ENCODE measurements at places on chromosomes 5 and 9.

DNA sequence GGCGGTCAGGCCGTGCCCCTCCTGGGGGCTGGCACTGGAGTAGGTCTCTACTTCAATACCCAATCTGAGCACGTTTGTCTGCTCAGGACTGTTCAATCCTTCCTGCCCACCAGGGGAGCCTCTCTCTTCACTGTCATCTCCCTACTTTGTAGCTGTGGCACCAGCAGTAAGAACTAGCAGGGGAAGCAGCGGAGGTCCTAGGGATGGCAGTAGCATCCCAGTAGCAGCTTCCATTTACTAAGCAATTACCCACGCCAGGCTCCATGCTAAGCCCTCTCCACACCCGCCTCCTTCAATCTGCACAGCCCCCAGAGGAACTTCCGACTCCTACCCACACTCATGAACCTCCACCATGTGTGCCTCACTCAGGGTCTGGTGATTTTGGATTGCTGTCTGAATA, 31.7 kb downstream of the FSTL4 start:
- no peak for DNase-seq

GRCh38 chr9:136472640-136473353, 10.0 kb downstream of the SEC16A start:
- no peak for DNase-seq

- peak; percentile 6 for DNase-seq
These were observed 240.3 kb upstream of the TRPC7 start for GRCh38 chr5:136605638-136606037.

DNA sequence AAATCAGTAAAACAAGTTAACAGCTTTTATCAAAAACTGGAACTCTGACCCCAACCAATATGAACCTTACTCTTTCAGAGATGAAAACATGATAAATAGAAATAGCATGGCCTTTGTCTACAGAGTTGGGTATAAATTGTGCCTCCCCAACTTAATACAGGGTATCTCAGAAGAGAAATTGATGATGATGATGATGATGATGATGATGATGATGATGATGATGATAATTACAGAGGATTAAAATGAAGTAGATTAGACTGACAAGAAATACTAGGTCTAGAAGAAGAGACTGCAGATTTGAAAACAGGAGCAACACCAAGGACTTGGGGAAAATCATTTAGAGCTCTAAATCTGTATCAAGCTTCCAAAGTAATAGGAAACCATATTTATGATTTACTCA, 27.1 kb downstream of the PFDN1 start:
- no peak for DNase-seq

DNA sequence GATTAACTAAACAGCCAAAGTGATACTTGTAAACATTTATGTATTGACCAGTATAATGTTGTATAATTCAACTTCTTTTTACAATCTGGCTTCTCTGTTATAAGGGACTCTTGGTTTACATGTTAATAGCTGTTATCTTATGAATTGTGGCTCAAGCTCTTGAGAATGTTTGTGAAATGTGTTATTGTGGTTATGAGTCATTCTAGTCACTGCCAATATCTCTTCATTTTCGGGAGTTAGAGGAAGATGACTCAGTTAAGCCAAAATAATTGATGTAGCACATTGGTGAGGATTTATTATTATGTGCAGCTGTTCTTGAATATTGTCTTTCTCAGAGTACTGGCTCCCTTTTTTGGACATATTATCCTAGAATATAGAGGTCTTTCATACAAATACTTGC, 655.2 kb upstream of the RIOK2 start:
- DNase-seq, result peak; percentile 97

- no peak for DNase-seq
These were observed 169.1 kb downstream of the CAAP1 start for GRCh38 chr9:26723486-26723885.

- DNase-seq, result no peak
These were observed 52.5 kb upstream of the BOD1 start for GRCh38 chr5:173668910-173669309.

DNA sequence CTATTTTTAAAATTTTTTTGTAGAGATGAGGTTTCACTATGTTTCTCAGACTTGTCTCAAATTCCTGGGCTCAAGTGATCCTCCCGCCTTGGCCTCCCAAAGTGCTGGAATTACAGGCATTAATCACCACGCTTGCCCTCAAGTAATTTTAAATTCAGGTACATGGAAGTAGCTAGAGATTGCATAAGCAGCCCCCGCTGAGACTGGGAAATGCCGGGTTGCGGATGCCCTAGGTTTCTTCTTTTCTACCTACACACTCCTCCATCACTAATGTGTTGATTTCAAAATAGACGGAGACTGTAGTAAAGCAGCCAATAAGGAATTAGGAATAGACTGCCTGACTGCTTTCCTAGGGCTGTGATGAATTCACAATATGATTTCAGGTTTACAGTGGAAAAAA, 202.4 kb downstream of the FANCC start:
- DNase-seq, result no peak

DNA sequence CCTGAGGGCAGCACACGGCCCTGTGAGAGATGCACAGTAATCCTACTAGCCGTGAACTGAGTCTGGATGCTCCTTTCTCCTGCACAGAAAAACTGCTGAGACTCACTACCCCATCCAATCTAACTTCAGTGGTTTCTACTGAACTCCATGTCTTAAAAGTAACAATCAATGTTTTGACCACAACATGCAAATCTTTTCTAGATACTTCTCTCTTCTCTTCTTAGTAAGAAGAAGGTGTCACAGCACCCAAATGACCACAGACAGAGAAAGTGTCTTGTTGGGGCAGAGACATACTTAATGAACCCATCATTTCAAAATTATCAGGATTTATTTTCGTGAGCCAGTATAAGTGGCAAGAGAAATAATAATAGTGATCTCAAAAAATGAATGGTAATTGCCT, 285.8 kb upstream of the MEF2C start:
- DNase-seq, result no peak

GRCh38 chr9:35517131-35517530, 27.2 kb downstream of the RUSC2 start:
- DNase-seq, result peak; percentile 60

- no peak for DNase-seq
These were observed 2.3 kb upstream of the GNAQ start for GRCh38 chr9:78033870-78034269.

DNA sequence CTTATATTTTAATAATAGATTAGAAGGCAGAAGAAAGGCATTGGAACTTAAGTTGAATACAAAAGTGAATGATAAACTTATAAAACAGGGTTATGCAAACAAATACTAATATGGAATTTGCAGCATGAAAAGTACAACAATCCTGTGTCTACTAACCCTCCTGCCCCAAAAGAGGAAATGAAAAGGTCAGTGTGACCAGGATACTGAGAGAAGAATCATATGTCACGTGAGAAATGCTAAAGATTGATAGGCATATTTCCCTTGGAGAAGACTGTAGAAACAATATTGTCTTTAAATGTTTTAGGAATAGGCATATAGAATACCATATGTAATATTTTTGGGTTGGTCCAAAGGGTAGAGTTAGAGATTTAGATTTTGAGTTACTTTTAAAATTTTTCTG, 3.8 kb downstream of the WDR36 start:
- no peak for DNase-seq

DNA sequence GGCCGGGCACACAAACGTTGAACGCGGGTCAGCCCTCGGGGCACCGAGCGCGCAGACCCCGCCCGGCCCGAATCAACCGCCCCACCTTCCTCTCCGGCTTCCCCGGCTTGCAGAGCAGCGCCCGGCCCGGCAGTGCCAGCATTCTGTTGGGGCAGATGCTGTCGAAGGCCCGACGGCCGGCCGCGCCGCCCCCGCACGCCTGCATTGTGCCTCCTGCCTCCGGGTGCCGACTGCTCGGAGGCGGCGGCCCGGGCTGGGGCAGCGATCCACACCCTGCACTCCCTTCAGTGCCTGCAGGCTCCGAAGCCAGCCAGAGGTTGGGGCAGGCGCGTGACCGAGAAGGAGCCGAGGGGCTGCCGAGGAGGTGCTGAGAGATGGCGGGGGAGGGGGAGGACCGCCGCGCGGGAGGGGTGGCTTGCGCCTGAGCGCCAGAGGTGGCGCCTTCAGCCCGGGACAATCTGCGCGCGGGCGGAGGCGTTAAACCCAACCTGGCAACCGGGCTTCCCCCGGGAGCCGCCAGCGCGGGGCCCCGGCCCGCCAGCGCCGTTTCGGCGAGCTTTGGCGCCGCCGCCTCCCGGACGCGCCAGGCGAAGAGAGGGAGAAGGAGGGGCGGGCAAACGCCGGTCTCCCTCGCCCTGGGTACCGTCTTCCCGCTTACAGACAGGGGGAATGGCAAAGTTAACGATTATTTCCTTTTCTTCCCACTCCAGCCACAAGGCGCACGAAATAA, at the start of gene MCIDAS:
Gene MCIDAS, minus strand, starts transcription at position 382 of the 730 bp plus-strand sequence. Its CDS starts 177 bp downstream, at position 205.
- DNase-seq, result no peak

DNA sequence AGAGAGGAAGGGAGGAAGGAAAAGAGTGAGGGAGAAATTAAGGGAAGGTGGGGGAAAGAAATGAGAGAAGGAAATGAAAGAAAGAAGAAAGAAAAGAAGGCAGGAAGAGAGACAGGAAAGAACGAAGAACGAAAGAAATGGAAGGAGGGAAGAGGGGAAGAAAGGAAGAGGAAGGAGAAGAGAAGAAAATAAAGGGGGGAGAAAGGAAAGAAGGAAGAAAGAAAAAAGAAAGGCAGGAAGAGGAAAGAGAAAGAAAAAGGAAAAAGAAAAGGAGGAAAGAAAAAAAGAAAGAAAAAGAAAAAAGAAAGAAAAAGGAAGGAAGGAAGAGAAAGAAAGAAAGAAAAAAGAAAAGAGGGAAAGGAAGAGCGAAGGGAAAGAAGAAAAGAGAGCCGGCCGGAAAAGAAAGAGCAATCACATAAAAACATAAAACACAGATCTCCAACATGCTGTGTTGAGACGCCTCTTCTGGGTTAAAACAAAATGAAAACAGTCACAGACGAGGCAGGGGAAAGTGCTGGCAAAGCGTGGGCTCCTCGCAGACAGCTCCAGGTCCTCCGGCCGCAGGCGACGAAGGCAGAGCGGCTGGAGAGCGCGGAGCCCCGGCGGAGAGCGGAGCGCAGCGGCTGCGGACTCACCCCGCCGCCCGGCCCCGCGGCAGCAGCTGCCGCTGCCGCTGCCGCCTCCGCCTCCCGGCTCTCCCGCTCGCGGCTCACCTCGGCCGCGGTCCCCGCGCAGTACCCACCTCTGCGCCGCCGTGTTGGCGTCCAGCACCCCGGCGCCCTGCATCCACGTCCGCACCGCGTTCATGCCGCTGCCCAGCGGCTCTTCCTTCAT, 896 bp downstream of the EBF1 start:
- no peak for DNase-seq

DNA sequence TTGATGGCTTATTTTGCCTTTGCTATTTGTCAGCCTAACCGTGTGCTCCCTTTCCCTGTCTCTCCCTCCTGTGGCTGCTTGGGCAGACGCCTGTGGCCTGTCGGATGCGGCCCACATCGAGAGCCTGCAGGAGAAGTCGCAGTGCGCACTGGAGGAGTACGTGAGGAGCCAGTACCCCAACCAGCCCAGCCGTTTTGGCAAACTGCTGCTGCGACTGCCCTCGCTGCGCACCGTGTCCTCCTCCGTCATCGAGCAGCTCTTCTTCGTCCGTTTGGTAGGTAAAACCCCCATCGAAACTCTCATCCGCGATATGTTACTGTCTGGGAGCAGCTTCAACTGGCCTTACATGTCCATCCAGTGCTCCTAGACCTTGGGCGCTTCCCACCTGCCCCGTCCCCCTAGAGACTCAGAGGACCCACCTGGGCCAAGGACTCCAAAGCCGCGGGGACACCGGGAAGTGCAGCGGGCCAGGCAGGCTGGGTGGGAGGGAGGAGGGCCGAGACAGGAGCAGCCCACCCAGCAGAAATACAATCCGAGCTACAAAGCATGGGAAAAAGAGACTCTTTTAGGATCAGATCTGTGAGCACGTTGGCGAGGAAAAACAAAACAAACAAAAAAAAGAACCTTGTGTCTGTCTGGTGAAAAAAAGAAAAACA, 10.6 kb downstream of the NR2F1 start:
- no peak for DNase-seq

Data from fibroblast of skin of left quadriceps (primary cell).